ENCODE measurements at places on chromosomes 3 and 15. TPM values are rescaled to one million over a fixed set of nuclear protein-coding genes. Genes with fewer than 3 reads are reported as not detected.

Gene EBLN2
- 0.79 TPM for total RNA-seq

DNA sequence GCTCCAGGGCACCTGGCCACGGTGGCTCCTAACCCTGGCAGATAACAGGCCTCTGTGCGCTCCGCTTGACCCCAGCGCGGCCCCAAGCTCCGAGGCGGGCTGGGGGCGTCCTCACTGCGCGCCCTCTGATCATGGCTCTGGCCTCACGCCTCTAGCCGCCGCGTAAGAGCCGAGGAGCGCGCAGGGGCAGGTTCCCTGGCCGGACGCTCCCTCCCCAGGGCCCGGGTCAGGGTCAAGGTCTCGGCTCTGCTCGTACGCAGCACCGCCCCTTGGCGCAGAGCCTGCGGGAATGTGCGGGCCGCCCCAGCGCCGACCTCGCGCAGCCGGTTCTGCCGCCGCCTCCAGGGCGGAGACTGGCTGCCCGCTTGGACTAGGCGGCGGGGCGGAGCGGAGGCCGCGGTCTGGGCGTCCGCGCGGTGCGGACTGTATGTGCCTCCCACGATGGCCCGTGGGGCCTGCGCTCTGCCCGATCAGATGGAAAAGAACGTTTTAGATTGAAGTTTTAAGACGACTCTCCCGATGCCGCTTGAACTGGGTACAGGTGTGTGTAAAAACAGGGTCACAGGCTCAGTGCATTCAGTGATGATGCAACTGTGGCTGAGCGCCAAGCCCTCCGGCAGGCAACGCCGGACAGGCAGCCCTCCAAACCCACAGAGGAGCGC, 40.8 kb downstream of the CHST14 start:
- peak; percentile 73 for DNase-seq

DNA sequence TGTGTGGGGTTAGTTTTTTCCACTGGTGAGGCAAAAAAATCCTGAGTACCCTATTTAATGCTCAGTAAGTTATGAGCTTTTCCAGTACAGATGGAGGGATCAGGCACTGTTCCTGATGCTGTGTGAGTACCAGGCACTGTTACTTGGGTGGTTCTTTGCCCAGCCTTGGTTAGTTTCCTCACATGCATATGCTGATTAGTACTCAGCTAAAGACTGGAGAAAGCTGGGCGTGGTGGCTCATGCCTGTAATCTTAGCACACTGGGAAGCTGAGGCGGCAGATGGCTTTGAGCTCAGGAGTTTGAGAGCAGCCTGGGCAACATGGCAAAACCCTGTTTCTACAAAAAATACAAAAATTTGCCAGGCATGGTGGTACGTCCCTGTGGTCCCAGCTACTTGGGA, 210.3 kb upstream of the SGO1 start:
- DNase-seq, result no peak

- DNase-seq, result no peak
Observed at GRCh38 chr15:47513471-47513870, 203.8 kb upstream of the SEMA6D start.

DNA sequence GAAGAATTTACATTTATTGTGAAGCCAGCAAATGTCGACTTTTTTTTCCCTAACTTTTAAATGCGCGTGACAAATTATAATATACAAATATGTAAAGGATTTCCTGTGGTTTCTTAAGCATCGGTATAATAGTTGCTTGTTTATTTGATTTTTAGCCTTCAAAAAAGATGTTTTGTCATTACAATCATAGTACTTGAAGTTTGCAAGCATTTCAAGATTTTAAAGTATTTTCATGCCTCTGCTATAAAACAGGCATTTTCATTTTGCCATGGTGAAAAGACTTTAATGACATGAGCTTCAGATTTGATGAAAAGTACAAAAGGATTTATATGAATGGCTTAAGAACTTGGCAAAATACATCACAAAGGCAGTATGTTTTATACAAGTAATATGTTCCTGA, 9.4 kb upstream of the P2RY12 start:
- no peak for DNase-seq

Gene TGM5
- not detected for total RNA-seq

Gene PLA2G4E
- total RNA-seq, result not detected

DNA sequence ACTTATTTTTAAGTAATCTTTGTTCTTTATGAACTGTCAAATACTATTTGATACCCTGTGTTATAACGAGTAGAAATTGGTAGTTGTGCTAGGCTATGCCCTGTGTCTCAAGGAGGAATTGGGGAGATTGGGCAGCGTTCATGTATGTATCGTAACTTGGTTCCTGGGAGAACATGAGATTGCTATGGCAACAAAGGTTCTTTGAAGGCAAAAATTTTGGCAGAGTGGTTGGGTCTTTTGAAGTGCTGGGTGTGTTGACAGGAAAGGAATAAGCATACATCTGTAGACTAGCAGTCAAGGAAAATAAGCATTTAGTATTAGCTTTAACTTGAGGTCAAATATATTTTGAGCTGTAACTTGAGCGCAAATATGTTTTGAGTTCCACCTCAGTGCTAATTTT, 45.3 kb downstream of the TCF12 start:
- DNase-seq, result no peak

Gene PIGZ
- total RNA-seq, result not detected

DNA sequence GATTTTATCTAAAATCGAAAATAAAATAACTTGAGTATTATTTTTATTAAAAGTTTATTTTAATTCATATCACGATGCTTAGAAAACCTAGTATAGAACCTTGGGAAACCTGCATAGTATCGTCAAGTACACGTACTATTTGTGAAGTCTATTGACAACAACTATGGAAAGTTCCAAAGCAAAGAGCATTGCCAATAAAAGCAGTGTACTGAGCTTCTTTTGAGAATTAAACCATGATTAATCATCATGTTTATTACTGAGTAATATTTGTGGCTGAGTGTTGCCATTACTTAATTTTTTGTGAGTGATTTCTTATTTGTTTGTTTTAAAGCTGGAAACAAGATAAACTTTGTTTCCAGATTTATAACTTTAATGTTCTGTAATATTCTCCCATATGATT, 674.1 kb downstream of the CADM2 start:
- no peak for DNase-seq

GRCh38 chr15:44193651-44194322, 1.3 kb downstream of the FRMD5 start:
- no peak for DNase-seq

DNA sequence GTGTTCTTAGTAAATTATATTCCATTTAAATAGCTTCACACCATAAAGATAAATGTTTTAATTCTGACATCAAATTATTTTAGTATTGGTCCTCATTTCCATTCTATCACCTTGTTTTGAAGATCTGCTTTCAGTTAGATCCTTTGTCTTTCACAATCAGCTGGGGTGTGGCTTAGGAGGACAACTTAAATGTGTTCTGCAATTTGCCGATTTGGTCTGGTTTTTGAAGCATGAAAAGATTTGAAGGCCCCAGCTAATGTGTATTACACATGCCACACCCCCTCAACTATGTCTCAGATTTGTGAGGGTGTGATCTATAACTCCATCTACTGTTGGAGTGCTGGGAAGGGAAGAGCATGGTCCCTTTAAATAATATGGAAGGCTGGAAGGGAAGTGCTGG, 516.1 kb upstream of the GOLIM4 start:
- no peak for DNase-seq

Gene C3orf80
- not detected for total RNA-seq

DNA sequence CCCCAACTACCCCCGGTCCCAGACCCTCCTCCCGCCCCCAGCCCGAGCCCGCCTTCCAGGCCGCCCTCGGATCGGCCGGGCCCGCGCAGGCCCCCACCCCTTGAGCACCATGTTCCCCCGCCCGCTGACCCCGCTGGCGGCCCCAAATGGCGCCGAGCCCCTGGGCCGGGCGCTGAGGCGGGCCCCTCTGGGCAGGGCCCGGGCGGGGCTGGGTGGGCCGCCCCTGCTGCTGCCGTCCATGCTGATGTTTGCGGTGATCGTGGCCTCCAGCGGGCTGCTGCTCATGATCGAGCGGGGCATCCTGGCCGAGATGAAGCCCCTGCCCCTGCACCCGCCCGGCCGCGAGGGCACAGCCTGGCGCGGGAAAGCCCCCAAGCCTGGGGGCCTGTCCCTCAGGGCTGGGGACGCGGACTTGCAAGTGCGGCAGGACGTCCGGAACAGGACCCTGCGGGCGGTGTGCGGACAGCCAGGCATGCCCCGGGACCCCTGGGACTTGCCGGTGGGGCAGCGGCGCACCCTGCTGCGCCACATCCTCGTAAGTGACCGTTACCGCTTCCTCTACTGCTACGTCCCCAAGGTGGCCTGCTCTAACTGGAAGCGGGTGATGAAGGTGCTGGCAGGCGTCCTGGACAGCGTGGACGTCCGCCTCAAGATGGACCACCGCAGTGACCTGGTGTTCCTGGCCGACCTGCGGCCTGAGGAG, 472 bp downstream of the CHST14 start:
- no peak for DNase-seq

GRCh38 chr3:58249358-58250092, 11.9 kb downstream of the ABHD6 start:
- peak; percentile 2 for DNase-seq

DNA sequence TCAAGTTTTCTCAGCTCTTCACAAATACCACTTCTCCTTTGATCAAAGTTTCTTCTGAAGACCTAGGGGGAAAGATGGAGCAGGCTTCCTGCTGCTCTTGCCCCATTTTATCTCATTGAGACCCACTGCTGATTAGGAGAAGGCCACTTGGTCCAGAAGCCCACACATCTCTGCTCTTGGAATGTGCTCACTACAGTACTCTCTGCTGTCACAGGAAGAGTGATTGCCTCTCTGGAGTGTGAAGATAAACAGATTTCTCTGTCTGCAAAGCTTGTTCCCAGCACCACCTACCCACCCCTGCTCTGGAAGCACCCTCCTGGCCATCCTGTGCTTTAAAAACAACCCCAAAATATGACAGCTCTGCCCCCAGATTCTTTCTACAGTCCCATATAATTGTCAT, 41.3 kb upstream of the PRTG start:
- no peak for DNase-seq

Gene P2RY1
- not detected for total RNA-seq

DNA sequence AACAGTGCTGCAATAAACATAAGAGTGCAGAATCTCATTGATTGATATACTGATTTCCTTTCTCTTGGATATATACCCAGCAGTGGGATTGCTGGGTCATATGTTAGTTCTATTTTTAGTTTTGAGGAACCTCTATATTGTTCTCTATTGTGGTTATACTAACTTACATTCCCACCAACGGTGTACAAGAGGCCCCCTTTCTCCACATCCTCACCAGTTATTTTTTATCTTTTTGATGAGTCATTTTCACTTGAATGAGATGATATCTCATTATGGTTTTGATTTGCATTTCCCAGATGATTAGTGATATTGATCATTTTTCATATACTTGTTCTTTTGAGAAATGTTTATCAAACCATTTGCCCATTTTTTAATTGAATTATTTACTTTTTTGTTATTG, 12.4 kb upstream of the IREB2 start:
- no peak for DNase-seq

Gene FANCD2OS
- total RNA-seq, result not detected

Gene ZNF620
- total RNA-seq, result 0.10 TPM

DNA sequence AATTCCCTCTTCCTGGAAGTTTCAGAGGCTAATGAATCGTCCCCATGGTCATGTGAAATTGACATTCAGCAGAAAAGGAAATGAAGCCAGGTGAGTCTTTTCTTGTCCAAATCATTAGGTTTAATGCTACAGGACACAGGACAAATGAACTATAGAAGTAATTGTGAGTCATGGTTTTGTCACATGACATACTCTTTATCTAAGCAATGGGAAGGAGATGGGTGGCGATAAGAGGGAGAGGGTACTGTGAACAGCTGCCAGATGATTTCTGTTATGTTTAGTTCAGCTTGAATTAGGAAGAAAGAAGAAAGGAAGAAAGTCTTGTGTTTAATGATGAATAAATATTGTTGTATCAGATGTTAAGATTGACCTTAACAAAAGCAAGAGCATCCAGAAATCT, 515.4 kb upstream of the ZNF717 start:
- DNase-seq, result no peak

Gene BOC
- total RNA-seq, result 3.9 TPM

- peak; percentile 79 for DNase-seq
Observed at GRCh38 chr3:132029182-132029902, 5.5 kb downstream of the CPNE4 start.

GRCh38 chr3:39141171-39141995, 12.0 kb downstream of the CSRNP1 start:
- DNase-seq, result no peak

DNA sequence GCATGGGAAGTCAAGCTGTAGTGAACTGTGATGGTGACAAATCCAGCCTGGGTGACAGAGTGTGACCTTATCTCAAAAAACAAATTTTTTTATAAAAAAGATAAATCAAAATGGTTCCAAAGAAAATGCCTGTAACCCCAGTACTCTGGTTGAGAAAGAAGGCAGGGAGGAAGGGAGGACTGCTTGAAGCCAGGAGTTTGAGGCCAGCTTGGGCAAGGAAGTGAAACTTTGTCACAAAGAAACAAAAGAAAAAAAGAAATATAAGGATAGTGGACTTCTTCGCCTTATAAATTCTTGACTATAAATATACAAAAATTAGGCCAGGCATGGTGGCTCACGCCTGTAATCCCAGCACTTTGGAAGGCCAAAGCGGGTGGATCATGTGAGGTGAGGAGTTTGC, 34.1 kb downstream of the SMARCC1 start:
- DNase-seq, result no peak

DNA sequence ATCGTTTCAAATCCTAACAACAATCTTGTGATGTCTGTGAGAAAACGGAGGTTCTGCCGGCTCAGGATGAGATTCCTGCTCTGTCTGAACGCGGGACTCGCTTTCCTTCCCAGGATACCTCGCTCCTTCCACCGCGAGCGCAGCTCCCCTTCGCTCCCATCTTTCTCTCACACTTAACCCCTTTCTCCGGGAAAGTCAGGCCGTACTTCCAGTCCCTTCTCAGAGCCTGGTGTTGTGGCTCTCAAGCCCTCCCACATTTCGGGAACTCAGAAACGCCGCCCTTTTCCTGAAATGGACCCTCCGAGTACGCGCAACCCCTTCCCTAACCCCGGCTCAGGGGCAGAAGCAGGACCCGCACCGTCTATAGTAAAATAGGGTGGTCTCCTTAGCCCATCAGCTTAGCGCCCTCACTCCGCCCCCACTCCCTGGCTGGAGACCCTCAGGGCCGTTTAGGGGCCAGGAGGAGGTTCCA, 378 bp upstream of the FEM1B start:
- peak; percentile 49 for DNase-seq

DNA sequence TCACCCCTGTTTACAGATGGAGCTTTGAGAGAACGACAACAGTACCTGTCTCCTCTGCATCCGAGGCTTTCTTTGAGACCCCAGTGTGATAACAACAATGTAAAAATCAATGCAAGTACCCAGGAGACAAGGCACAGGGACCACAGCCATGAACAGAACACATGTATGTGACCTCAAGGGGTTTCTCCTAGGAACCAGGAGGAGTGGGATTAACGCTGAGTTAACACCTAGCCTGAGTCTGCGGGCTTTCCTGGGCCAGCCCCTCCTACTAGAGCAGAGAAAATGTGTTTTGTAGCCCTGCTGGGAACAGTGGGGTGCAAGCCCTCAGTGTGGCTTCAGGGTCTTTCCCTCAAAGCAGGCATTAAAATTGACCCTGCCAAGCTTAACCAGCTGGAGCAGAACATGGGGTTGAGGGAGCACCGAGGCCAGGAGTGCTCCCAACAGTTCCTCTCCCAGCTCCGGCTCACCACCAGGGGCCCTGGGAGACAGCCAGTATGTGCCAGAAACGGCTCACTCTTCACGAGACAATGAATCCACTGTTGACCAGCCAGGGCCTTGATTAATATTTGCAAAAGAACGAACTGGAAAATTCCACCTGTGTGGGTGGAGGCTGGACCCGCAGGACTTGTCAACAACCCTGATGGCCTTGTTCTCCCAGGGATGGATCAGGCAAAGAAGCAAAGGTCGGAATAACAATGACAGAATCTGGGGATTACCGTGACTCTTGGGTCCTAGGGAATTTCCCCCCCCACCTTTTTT, 3.6 kb downstream of the CHDH start:
- DNase-seq, result no peak

Gene LRRC31
- total RNA-seq, result not detected

Measured in MG63 (cell line).